Cardiac septum (tissue), 1 donor: ENCODE measurements at places on chromosomes 2 and 18. TPM values are rescaled to one million over a fixed set of nuclear protein-coding genes. Genes with fewer than 3 reads are reported as not detected.

GRCh38 chr18:9946831-9947230, 33.0 kb downstream of the VAPA start:
- no peak for DNase-seq

REG3A gene
- not detected for total RNA-seq

EIF2AK3 gene
- total RNA-seq, result 20.7 TPM

DNA sequence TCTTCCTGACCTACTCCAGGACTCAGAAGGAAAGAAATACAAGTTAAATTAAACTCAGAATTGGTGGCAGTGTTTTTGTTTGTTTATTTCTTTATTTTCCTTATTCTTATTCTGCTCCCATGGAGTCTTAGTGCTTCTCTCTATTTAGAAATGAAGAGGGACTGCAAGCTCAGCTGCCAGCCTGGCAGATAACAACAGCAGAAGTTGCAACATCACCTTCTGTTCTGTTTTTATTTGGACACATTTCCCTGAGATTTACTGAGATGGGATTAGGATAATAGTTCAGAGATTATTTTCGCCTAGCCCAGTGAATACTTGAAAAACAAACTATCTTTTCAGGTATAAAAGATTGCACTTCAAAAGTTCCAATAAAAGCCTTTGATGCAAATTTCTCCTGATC, 70.4 kb upstream of the DTNA start:
- no peak for DNase-seq

- DNase-seq, result no peak
Measured at GRCh38 chr18:867257-867656, 37.4 kb upstream of the ADCYAP1 start.

SRBD1 gene
- 11.2 TPM for total RNA-seq

DNA sequence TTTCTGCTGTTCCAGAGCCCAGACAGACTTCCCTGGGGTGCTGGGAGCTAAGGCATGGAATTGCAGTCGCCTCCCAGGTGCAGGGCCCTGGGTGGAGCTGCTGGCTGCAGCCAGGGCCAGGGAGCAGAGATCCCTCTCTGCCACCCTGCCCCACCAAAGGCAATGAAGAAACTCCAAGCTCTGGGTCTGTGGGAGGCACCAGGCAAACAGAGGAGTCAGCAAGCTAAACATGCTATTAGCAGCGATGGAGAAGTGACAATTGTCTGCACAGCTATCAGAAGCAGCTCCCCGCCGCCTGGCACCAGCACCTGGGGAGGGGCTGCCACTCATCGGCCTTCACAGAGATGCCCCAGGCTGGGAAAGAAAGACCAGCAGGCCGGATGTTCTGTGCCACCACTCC, 28.0 kb upstream of the COX5B start:
- no peak for DNase-seq

REG1B gene
- not detected for total RNA-seq

- no peak for DNase-seq
Measured at GRCh38 chr2:236916181-236916580, 169.5 kb upstream of the COPS8 start.

DNA sequence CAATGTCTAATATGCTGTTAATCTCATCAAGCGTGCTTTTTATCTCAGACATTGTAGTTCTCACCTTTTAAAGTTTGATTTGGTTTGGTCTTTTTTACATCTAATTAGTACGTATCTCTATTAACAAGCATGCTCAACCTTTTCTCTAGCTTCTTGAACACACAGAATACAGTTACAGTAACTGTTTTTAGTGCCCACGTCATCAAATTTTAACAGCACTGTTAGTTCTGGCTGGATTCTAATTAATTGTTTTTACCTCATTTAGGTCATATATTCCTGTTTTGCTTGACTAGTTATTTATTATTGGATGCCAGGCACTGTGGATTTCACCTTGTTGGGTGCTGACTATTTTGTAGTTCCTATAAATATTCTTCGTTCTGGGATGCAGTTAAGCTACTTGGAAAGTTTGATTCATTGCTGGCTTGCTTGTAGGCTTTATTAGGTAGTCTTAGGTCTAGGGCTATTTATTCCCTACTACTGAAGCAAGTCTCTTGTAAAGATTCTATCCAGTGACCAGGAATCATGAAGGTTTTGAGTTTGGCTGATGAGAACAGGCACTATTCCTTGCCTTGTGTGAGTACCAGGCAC, 263.0 kb downstream of the ETAA1 start:
- no peak for DNase-seq

GRCh38 chr2:241314226-241315092, 1.0 kb downstream of the HDLBP start:
- no peak for DNase-seq

- no peak for DNase-seq
Measured at GRCh38 chr2:182606728-182607681, 109.1 kb upstream of the DNAJC10 start.

SERPINB11 gene
- total RNA-seq, result not detected

DNA sequence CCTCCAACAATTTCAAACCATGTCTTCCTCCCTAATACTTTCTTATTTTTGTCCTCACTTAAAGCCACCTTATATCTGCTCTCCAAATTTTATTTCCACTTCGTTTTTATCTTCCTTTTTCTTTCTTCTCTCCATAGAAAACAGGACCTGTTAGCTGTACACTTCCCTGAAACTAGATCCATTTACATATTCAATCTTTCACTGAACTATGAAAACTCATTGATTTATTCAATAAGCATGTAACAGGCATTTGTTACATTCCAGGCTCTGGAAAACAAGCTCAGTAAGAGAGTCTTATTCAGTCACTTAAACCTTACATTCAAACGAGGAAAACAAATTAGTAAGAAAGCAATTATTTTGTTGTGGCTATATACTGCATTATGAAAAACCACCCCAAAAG, 1225.3 kb downstream of the SUCLG1 start:
- DNase-seq, result no peak

DNA sequence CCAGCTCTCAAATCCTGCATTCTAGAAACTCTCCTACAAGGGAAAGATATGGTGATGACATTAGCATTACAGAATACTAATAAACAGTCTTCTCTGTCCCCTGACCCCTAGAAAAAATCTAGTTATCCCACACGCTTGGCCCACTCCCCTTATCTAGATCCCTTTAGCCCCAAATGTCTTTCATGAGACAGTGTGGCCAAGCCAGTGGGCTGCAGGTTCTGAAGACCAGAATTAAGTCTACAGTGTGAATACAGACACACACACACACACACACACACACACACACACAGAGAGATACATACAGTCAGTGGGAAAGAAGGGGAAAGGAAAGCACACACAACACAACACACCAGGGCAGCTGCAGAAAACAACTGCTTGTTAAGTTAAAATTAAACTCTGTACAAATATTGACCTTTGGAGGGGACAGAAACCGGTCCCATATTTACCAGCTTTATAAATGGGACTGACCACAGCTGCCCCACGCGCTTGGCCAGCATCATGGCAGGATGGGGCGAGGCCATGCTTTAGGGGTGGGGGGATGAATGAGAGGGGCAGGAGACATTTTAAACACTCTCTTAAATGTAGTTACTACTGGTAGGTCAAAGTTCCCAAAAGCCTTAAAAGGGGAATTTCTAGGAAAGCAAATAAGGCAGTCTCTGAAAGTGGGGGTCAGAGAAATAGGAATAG, 49.1 kb downstream of the NHEJ1 start:
- DNase-seq, result no peak

GPR39 gene
- total RNA-seq, result not detected

GRCh38 chr2:234828382-234829073, 123.3 kb upstream of the SH3BP4 start:
- DNase-seq, result no peak

IL1RN gene
- total RNA-seq, result 0.59 TPM

GRCh38 chr2:239519089-239519920, 118.5 kb upstream of the HDAC4 start:
- DNase-seq, result no peak

- DNase-seq, result no peak
Measured at GRCh38 chr18:48954886-48955819, 4.4 kb upstream of the SMAD7 start.

DNA sequence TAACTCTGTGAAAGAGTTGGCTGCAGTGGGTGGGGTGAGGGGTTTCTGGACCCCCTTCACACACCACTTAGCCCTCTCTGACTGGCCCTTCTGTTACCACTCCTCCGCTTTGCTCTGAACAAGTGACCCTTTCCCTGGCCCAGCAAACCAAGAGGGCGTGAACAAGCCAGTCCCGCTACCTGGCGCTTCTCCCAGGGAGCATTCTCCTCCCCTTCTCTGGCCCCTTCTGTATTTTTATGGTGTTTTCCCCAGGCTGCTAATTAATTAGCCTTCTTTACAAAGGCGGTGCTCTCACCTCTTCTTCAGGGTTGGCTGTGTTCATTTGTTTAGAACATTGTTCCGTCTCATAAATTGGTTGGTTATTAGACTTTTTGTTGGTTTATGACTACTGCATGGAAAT, 180.1 kb downstream of the MGAT5 start:
- no peak for DNase-seq

DNA sequence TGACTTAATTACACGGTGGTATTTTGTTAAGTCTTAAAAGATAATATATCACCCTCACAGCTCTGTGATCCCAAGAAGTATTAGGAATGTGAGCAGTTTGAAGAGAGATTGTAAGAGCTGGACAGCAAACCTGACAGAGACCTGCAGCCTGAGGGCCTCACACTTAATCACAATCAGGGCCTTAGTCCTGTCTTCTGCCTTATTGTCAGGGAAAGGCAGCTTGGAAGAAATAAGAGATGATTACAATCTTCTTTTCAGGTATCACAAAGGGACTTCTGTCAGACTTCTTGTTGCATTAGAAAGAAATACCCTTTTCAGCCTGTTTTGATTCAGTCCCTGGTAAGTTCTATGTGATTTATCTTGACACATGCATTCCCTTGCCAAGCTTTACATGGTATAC, 1433.8 kb upstream of the SLC39A10 start:
- no peak for DNase-seq

DNA sequence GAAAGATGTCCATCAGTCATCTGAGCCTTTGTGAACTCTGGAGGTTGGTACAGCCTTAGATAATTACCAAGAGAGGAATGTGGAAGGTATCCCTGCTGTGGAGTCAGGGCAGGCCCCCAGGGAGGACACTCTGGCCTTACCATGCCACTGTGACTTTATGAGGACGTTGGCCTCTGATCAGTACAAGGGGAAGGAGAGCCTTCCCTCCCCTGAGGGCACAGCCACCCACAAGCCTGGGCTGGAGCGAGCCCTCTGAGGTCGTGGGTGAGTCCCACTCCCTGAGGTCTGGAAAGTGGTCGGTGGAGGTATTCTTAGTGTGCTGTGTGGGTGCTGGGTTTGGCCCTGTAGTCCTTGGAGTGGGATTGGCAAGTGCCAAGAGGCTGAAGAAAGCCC, 91.6 kb downstream of the STPG4 start:
- no peak for DNase-seq

DUSP2 gene
- 1.3 TPM for total RNA-seq

YWHAQ gene
- 299 TPM for total RNA-seq

MFSD6 gene
- 14.4 TPM for total RNA-seq
